ENCODE measurements at places on chromosomes 7 and 10.

- no peak for DNase-seq
Observed at GRCh38 chr10:77899080-77899477, 27.5 kb downstream of the DLG5 start.

DNA sequence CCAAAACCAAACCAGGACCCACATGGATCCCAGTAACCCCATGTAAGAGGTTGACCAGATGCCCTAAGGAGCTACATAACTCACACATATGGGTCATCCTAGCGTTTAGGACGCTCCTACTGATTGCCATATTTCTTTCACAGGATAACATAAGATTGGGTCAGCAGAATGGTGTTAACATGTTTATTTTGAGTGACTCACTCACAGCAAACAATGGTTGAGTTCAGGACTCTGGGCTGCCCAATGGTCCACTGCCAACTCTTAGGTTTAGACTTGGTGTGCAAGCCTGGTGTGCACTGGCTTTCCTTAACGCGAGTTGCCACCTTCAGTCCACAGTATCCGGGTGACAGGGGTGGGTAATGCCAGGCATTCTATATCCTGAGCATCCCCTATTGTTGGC, 211.5 kb downstream of the GPAM start:
- DNase-seq: no peak

- no peak for DNase-seq
Observed at GRCh38 chr10:127812041-127812440, 75.1 kb downstream of the FOXI2 start.

GRCh38 chr10:121032460-121032859, 181.3 kb downstream of the WDR11 start:
- DNase-seq: no peak

- no peak for DNase-seq
Observed at GRCh38 chr7:98189559-98189958, 21.7 kb upstream of the BHLHA15 start.

All from T-cell (primary cell).